ENCODE measurements at places on chromosomes 6 and 20.

DNA sequence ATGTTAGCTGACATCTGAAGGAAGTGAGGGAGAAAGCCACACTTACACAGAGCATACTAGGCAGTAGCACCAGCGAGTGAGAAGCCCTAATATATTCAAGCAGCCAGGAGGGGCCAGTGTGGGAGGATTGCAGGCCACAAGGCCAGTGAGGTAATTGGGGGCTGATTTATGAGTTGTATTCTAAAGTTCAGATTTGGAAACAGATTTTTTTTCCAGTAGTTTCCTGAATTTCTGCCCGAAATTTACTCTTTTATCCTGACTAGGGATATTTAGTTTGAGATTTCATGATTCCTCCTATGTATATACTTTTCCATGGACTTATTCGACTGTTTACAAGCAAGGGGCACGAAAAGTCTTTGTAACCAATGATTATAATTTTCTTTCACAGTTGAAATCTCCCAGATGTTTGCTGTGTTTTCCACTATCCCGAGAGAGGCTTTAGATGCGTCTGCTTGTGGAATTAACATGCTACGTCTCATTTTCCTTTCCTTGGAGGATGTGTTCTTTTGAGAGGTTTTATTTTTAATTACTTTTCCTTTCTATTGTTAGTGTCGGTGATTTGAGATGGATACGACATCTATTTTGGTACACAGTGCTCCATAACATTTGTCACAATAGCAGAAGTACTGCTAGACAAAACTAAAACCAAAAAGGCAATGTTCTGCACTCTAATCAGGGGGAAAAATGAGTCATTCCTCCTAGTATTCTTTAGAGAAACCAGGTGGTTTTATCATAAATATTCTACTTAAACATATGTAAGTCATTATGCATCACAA lies 356.3 kb upstream of the HSF2 start:
- no peak for DNase-seq

DNA sequence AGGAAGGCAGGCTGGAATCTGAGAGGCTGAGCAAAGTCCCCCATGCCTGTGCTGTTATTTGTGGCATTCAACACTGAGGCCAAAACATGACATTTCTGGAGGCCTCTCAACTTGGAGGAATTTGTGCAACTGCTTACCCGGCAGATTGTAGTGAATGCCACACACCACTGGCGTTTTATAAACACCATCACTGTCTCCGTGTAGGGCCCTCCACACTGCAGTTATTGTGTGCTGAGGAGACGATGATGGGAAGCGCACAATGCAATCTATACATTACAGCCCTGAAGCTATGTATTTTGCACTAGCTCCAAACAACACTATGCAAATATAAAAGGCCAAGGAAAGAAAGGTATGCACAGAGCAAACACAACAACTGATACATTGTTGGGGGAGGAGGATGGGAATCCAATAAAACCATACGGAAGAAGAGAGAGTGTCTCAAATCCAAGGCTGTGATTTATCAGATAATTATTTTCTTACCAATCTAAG lies 106.5 kb downstream of the SMLR1 start:
- DNase-seq: no peak

DNA sequence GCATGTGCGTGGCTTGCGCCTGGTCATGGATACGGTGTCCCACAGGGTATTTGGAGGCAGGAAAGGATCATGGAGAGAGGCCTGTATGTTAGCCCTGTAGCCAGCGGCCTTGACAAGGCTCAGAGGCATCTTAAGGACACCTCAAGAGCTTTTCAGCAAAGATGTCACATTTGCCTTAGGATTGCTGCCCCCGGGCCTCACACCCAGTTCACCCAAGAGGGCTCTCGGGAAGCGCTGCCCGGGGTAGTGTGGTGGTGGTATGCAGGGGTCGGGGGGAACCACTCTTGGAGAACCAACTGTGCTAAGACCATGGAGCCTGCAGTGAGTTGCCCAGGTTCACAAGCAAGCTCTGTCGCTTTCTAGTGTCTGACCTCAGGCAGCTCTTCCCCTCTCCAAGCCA lies 36.9 kb upstream of the VSTM2L start:
- DNase-seq: no peak

GRCh38 chr6:45592991-45593390 lies 215.3 kb upstream of the SUPT3H start:
- DNase-seq: no peak

GRCh38 chr6:62570372-62570771 lies 284.3 kb upstream of the KHDRBS2 start:
- no peak for DNase-seq

- no peak for DNase-seq
These were observed 44.6 kb upstream of the TTPAL start for GRCh38 chr20:44431118-44431501.

GRCh38 chr6:157849288-157850017 lies 26.4 kb downstream of the SNX9 start:
- no peak for DNase-seq

GRCh38 chr6:27188885-27189418 lies 58.5 kb upstream of the PRSS16 start:
- no peak for DNase-seq

DNA sequence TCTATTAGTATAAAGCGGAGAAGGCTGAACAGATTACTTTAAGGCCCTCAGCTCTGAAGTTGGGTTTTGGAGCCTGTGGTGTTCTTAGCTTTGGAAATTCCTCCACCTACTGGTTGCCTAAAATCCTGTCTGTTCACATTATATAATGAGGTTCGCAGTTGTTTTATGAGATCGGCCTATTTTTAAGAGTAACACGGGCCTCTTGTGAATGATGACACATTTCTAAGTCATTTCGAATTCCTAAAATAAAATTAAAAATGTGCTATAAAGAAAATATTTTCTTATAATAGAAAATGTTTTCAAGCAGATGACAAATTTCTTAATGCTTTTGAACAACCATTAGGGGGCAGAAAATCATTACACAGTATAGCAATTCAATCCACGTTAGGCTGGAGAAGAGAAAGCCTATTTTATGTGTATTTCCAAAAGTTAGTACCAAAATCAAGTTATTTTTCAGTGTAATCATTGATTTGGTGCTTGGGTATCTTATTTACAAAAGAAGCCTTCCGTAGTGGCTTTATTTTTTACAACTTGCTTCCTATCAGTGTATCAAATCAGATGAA lies 15.8 kb upstream of the FAM8A1 start:
- DNase-seq: no peak

DNA sequence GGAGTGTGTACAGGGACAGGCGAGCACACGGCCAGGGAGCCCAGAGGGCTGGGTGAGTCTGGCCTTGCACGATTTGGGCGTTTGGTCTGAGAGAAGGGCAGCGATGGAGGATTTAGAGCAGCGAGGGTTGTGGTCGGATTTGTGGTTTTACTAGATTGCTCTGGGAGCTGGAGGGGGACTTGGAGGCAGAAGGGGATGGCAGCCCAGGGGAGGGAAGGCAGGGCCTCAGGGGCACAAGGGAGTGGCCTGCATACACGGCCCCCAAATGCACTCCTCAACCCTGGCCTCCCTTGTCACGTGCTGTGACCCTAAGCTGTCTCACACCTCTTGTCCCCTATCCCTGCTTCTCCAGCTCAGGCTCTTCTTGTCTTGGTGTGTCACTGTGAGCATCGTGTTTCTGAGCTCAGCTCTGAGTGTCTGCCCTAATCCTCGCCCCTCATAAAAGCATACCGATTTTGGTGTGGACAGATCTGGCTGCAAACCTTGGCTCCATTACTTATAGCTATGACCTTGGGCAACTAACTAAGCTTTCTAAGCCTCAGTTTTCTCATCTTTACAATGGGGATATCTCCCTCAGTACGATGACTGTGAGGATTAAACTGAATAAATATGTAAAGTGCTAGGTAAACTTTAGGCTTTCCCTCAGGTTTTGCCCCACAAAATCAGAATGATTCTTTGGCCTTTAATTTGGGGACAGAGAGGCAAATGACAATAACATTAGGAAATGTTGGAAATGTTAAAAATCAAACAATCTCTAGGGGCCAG lies 120.1 kb upstream of the ARMC2 start:
- DNase-seq: no peak

- DNase-seq: no peak
These were observed 389.8 kb downstream of the GRIK2 start for GRCh38 chr6:101783287-101783686.

DNA sequence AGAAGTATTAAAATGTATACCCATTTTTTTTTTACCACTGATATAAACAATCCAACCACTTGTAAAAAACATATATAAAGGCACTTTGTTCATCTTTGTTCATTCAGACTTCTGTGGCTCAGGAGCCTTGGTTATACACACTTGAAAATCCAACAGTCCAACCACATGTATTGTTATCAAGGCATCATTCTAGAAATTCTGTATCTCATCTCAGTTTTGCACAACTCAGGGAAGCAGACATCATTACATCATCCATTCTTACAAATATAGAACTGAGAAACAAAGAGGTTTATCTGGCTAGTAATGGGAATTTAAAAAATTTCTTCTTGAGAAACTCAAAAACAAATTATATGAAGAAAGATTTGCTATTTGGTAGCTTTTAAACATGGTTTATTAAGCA lies 88.1 kb downstream of the HMGCLL1 start:
- DNase-seq: no peak

- no peak for DNase-seq
These were observed 128.7 kb downstream of the RIN2 start for GRCh38 chr20:19886661-19887288.

GRCh38 chr20:44029848-44030230 lies 115.2 kb downstream of the TOX2 start:
- no peak for DNase-seq

GRCh38 chr6:14569394-14569793 lies 451.8 kb downstream of the CD83 start:
- DNase-seq: no peak

- DNase-seq: no peak
These were observed 2.8 kb downstream of the SLC12A5 start for GRCh38 chr20:46031701-46032254.

- no peak for DNase-seq
These were observed 1.2 kb downstream of the SYNCRIP start for GRCh38 chr6:85641522-85641896.

DNA sequence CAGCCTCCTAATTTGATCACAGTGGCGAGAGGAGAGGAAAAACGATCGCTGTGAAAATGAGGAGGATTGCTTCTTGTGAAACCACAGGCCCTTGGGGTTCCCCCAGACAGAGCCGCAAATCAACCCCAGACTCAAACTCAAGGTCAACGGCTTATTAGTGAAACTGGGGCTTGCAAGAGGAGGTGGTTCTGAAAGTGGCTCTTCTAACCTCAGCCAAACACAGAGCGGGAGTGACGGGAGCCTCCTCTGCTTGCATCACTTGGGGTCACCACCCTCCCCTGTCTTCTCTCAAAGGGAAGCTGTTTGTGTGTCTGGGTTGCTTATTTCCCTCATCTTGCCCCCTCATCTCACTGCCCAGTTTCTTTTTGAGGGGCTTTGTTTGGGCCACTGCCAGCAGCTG lies 28.7 kb downstream of the SAYSD1 start:
- no peak for DNase-seq

DNA sequence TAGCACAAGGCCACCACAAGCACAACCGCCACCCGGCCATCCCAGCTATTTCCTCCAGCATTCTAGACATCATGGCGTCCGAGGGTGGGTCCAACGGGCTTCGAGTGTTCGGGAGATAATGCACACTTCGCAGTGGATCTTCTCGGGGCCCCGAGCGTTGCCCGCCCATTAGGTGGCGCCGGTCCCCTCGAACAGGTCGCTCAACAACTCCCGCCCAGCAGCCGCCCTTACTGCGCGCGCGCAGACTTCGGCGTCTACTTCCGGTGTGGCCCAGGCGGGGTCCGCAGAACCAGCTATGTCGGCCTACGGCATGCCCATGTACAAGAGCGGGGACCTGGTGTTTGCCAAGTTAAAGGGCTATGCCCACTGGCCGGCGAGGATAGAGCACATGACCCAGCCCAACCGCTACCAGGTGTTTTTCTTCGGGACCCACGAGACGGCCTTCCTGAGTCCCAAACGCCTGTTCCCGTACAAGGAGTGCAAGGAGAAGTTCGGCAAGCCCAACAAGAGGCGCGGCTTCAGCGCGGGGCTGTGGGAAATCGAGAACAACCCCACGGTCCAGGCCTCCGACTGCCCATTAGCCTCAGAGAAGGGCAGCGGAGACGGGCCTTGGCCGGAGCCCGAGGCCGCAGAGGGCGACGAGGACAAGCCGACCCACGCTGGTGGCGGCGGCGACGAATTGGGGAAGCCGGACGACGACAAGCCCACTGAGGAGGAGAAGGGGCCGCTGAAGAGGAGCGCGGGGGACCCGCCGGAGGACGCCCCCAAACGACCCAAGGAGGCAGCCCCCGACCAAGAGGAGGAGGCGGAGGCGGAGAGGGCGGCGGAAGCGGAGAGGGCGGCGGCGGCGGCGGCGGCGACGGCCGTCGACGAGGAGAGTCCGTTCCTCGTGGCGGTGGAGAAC lies at the start of gene HDGFL1:
HDGFL1 (plus strand) TSS at position 286 of the 904 bp plus-strand sequence; CDS start at position 296, 10 bp downstream.
- no peak for DNase-seq

- no peak for DNase-seq
These were observed 80.9 kb upstream of the TOX2 start for GRCh38 chr20:43833511-43834395.

DNA sequence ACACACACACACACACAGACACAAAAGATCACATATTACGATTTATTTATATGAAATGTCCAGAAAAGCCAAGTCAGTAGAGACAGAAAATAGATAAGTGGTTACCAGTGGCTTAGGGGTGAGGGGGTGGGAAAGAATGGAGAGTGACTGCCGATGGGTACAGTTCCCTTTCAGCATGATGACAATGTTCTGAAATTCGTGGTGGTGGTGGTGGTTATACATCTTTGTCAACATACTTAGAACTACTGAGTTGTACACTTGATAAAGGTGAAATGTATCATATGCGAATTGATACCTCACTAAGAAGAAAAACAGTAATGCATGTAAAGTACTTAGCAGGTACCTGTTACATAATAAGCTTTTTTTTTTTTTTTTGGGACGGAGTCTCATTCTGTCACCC lies 124.3 kb downstream of the SCAF8 start:
- no peak for DNase-seq

DNA sequence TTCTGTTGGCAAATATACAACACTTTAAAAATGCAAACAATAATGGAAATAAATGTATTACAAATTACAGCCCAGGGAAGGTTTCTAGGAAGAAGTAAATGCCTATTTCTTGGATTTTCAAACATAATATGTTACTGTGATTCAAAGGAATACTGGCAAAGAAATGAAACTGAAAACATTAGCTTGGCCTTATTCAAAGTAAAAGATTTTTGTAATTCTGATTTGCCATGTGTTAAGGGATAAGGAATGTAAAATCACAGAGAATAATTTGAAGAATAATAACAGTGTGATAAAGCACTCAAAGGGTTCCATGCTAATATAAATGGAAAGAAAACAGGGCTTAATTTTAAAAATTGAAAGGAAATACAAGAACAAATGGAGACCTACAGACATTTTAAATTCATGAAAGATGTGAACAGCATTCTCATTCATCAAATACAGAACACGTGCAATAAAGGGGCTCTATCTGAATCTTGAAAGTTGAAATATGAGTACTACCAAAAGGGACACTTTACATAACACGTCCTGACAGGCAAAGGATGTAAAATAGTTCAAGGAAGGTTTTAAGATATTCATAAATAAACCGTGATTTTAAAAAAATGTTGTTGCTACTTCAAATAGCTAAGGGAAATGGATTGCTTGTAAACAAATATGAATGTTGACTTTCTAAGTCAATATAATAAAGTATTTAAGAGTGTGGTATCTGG lies 138.1 kb downstream of the RFPL4B start:
- DNase-seq: no peak

Measured in stimulated activated CD4-positive, alpha-beta T cell treated with anti-CD3 and anti-CD28 coated beads, TNF-alpha, amount 100 ng/mL, for 1 hour (primary cell).